ENCODE measurements at places on chromosomes 2 and 18. TPM values are rescaled to one million over a fixed set of nuclear protein-coding genes. Genes with fewer than 3 reads are reported as not detected.

IL36A gene
- total RNA-seq = not detected

BMP10 gene
- total RNA-seq = not detected

SPEG gene
- total RNA-seq = 7.7 TPM

GATA6 gene
- total RNA-seq = 0.31 TPM

PLCD4 gene
- 1.3 TPM for total RNA-seq

CYRIA gene
- total RNA-seq = not detected

- no peak for DNase-seq
These were observed 36.1 kb downstream of the COX7A2L start for GRCh38 chr2:42324949-42325348.

GRCh38 chr2:103734911-103735310, 973.1 kb downstream of the TMEM182 start:
- DNase-seq = no peak

DNA sequence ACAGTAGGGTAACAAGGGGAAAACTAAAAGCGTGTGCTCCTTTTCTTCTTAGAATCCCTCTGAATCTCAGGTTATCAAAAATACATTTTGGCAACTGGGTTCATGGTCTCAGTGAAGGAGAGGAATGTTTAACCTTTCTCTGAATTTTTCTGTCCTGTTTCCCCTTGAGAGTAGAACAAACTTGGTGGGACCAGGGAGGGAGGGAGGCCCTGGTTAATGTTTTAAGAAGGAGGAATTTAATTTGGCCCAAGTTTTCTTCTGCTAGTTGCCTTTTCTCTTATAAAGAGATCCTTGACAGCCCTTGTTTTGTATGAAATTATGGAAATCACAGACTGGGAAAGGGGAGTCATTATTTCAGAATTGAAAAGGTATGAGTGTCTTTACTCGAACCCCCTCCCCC, 12.2 kb upstream of the POU3F3 start:
- no peak for DNase-seq

- DNase-seq = no peak
These were observed 112.9 kb upstream of the ZEB2 start for GRCh38 chr2:144632809-144633208.

GRCh38 chr2:112941753-112942653, 31.0 kb downstream of the IL37 start:
- peak; percentile 49 for DNase-seq

DNA sequence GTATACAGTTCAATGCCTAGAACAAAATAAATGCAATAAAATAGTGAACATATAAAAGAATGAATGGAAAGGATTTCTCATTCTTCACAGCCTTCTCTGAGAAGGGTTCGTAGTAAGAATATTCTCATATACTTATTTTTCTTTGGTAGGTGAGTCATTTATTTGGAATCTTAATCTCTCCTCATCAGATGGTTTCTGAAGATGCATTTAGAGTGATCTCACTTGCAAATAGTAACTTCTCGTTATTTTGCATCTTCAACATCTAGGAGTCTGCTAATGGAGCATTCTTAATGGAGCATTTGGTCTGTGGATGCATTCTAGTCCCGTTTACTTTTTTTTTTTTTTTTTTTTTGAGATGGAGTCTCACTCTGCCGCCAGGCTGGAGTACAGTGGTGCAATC, 3.9 kb downstream of the UBXN4 start:
- no peak for DNase-seq

- no peak for DNase-seq
These were observed 24.9 kb downstream of the UBE2E3 start for GRCh38 chr2:181005326-181005655.

DNA sequence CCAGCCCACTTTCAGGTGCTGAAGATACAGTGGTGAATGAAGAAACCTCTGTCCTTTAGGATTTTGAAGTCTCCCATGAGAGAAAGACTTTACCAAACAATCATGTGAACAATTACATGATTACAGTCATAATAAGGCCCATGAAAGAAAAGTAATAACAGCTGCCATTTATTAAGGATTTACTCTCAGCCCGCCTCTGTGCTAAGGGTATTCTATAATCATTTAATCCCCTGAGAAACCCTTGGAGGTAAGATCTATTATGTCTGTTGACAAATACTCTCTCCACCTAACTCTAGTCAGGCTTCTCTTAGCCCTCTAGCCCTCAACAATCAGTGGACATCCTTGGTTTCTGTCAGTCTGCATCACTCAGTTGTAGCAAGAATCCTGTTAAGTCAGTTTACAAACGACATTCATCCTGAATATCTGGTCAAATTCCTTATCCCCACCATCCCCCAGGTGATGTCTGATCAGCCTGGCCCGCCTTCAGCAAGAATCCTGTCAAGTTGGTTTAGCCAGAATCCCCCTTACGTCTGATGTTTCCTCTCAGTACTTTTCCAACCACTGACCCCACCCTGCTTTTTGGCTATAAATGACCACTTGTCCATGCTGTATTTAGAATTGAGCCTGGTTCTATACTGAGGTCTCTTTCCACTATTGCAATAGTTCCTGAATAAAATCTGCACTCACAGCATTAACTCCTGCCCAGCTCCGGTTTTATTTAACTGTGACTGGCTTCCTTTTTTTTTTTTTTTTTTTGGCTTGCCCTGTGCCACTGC, 12.2 kb upstream of the SOCS6 start:
- DNase-seq = no peak

DNA sequence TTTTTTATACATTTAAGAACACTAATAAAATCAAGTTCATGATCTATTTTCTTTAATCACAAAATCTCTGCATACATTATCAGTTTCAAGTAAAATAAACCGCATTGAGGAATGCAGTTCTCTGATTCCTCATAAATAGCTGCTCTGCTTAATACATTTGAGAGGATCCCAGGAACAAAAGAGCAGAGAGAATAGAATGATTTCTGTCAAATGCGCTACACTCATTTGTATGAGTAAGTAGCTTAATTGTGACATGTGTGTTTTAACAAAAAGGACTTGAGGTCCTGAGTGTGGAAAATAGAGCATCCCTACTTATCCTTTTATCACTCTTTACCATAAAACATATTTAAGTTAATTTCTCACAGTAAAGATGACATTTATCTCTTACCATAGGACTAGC, 134.0 kb downstream of the PID1 start:
- DNase-seq = no peak

DNA sequence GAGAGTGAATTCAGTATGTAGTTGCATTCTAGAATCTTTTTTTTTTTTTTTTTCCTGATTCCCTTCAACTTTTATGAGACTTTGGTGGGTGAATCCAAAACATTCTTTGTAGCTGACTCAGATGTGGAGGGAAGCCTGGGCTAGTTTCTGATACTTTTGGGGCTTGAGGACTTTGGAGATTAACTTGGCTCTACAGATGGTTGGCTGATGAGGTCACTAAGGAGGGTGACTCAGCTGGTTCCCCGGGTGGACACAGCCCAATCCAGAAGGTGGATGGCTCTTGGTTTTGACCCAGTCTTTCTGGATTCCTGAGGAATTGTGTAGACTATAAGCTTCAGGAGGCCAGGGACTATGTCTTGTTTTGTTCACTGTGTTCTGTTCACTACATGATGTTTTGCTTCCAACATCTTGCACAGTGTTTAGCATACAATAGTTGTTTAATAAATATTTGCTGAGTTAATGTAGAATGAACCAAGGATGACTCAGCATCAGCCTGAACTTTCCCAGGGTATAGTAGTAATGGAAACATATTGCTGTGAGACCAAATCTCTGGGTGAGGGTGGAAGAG, 30.5 kb downstream of the LAMA3 start:
- DNase-seq = no peak
